Activated T-helper 1 cell treated with anti-CD3 and anti-CD28 coated beads, Interleukin-2, amount 50 U/mL, for 16 hours (primary cell): ENCODE measurements at places on chromosomes 2 and 18.

- no peak for DNase-seq
These were observed 58.7 kb downstream of the CD226 start for GRCh38 chr18:69889009-69889408.

DNA sequence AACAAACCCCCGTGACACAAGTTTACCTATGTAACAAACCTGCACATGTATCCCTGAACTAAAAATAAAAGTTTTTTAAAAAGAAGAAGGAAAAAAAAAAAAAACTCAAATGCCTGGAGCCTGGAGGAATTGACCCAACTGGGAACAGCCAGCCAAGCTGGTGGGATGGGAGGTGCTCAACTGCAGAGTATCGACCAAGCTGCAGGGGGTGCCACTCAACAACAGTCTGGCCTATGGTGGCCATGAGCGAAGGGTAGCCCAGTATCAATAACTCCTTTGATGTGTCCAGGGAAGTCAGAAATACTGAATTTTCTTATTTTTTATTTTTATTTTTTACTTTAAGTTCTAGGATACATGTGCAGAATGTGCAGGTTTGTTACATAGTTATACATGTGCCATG is 310.3 kb upstream of the DLGAP1 start:
- DNase-seq: no peak

GRCh38 chr2:148553332-148553887 is 91.1 kb upstream of the EPC2 start:
- no peak for DNase-seq

DNA sequence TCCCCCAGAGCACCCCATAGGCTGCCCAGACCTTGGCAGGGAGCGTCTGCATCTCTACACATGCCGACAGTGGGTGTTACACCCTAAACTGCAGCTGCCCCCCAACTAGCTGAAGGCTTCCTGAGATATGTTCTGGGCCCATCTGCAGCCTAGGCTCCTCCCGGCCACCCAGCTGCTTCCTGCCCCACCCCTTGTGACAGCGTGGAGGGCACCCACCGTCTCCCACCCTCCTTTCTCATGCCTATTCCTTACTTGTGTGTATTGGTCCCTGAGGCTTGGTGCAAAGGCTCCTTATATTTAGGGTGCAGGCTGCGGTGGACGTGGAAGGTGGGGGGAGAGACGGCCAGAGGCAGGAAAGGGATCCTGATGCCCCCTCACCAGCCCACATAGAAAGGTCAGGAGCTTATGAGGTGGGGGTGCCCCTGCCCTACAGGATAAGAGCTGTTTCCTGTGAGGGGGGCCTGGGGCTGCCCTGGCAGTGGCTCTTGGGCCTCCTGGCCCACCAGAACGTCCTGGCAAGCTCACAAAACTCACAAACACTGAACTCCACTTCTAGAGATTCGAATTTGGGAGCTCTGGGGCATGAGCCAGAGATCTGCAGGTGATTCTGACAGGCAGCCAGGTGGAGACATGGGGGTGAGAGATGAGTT is 7.3 kb upstream of the PROM2 start:
- no peak for DNase-seq

DNA sequence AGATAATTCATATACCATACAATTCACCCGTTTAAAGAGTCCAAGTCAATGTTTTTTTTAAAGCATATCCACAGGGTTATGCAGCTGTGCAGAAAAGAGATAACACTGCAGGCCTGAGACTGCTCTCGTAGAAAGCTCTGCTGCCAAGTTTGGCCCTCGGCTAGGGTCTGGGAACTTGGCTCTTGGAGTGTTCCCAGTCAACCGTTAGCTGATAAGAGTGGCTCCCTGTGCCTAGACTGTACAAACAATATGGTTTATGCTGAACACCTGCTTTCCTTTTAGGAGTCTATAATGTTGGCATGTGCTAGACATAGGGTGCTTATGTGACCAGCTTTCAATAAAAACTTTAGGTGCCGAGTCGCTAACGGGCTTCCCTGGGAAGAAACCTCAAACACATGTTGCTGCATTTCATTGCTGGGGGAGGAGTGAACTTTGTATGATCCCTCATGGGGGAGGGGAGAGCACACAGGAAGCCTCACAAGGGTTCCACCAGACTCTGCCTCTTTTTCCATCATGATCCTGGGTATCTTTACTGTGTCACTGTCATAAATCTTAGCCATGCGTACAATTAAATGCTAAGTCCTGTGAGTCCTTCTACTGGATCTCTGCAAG is 34.7 kb downstream of the RFX8 start:
- no peak for DNase-seq

DNA sequence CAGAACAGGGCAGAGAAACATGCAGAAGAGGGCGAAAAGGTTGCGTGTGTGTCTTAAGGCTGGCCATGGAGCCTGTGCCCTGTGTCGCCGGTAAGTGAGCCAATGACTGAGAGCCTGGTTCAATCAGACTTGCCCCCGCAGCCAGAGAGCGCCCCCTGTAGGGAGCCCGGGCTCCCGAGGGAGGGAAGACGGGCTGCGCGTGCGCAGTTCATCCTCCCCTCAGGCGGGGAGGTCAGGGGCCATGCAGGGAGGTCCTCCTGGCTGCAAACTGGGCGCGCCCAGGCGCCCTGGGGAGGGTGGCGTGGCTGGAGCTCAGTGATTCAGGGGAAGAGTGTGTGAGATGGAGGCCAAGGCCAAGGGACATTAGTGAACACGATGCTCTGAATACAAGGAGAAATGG is 276.6 kb downstream of the PHLPP1 start:
- no peak for DNase-seq

GRCh38 chr2:25790074-25790790 is 88.1 kb downstream of the ASXL2 start:
- DNase-seq: no peak

DNA sequence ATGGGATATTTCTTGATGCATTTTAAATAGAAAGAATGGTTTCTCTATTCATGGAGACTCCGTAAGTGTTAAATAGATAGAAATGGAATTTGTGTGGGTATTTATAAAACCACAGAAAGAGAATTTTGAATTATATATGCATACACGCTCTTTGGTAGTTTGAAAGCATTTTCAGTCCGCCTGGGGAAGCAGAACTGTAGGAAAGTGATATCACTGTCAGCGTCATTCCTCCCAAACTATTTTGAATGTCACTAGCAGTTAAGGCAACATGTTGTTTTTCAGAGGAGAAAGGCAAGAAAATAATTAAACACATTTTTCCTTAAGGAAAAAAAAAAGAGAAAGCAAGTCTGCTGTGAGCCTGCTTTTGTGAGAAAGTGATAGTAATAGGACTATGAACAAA is 8.7 kb upstream of the ERMN start:
- no peak for DNase-seq

- no peak for DNase-seq
These were observed 126.6 kb downstream of the DPP4 start for GRCh38 chr2:161947406-161947805.

DNA sequence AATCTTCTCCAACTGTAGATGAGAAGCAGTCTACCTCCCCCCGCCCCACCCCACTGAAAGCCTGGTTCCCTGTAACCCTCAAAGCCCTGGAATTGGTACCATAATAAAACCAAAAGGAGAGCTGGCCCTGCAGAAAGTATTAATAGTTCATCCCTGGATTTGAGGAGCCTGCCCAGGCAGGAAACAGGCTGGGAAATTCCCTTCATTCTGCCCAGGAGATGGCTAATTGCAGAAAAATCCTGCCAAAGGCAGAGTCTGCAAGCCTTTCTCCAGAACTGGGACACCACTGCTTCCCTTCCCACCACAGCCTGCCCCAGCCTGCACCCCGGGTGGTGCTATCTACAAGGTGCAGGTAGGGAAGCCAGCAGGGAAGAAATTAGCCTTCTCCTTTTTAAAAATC is 16.3 kb downstream of the GKN2 start:
- DNase-seq: no peak

GRCh38 chr2:49224426-49225010 is 70.2 kb upstream of the FSHR start:
- no peak for DNase-seq

DNA sequence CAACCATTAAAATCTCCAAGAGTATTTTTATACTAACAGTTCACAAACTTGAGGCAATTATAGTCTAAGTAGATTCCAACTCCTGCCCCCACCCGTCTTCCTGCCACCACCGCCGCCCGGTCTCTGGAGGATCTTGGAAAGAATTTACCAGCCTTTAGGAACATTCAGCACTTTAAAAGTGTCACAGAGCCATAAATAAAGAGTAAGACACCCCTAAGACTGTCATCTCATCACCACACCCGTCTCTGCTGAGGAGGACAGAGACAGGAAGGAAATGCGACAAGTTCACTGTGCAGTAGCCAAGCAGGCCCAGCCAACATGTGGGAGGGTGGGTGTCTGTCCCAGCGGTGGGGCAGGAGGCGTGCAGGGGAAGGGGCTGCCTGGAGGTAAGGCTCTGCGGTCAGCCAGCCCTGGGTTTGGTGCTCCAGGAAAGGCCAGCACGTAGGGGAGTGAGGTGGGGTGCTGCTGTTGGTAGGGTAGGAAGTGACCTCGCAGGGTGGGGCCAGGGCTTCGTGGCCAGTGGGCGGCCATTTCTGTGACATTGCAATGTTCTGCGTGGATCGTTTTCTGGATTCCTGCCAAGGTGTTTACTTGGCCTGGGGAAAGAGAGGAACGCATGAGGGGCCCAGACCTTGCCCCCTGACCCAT is 111.6 kb downstream of the FAM210A start:
- no peak for DNase-seq

DNA sequence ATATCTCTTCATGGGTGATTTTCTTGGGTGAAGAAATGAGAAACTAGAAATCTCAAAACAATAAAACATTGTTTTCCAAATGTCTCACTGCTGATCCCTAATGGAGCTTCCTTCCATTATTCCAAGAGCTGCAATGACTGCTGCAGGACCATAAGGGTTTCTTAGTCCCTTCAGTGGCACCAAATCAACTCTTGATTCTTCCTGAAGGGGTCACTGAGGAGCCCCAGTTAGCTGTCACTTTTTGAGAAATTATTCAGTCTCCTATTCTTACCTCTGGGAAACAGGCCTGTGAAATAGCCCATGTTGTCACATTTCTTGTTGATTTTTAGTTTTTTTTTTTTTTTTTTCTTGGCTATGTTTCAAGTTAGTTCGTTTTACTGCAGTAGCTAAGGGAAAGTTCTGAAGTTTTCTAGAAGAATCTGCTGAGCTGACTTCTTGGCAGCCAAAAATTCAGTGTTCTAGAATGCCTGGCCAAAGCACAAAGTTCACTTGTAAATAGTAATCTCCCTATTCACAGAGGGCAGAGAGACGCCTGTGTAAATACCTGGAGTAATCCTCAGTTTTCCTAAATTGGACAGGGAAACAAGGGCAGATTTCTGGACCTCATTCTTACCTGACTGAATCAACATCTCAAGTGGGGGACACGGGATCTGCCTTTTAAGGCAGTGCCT is 480.0 kb downstream of the RIT2 start:
- no peak for DNase-seq

DNA sequence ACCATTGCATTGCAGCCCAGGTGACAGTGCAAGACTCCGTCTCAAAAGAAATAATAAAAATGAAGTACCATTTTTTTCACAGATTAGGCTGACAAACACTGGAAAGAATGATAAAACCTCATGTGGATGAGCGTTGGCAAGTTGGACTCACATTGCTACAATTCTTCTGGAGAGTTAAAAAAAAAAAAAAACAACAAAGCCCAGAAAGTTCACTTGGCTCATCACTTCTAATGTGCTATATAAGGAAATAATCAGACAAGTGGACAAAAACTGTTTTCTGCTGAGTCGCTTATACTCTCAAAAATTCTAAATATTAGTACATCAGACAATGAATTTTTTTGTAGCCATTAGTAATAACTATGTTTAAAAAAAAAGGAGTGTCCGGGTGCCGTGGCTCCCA is 38.4 kb downstream of the PKP4 start:
- DNase-seq: no peak

- DNase-seq: no peak
These were observed 480.9 kb upstream of the CHST9 start for GRCh38 chr18:27666016-27666415.

GRCh38 chr2:237733677-237734300 is 64.8 kb upstream of the RBM44 start:
- DNase-seq: no peak

- no peak for DNase-seq
These were observed 165.7 kb downstream of the WDPCP start for GRCh38 chr2:63422556-63422955.

- DNase-seq: no peak
These were observed 52.0 kb upstream of the COL3A1 start for GRCh38 chr2:188922191-188922590.

- no peak for DNase-seq
These were observed 75.8 kb downstream of the NRP2 start for GRCh38 chr2:205758051-205758450.
